ENCODE measurements at places on chromosomes 12 and 14. TPM values are rescaled to one million over a fixed set of nuclear protein-coding genes. Genes with fewer than 3 reads are reported as not detected.

CEBPE gene
- 0.15 TPM for polyA plus RNA-seq

RD3L gene
- not detected for polyA plus RNA-seq

HOXC9 gene
- 22.4 TPM for polyA plus RNA-seq

PRH2 gene
- polyA plus RNA-seq = 0.40 TPM

TMEM30B gene
- polyA plus RNA-seq = 10.0 TPM

PLEKHG7 gene
- polyA plus RNA-seq = 0.78 TPM

MIP gene
- 0.21 TPM for polyA plus RNA-seq

DNAJC22 gene
- polyA plus RNA-seq = 16.1 TPM

ADAM21 gene
- 0.27 TPM for polyA plus RNA-seq

RNU7-1 gene
- polyA plus RNA-seq = not detected

CACNA2D4 gene
- polyA plus RNA-seq = 3.0 TPM

ZC2HC1C gene
- polyA plus RNA-seq = 6.1 TPM

TPPP2 gene
- polyA plus RNA-seq = 3.1 TPM

ACOT6 gene
- polyA plus RNA-seq = 0.19 TPM

DBX2 gene
- polyA plus RNA-seq = 0.10 TPM

OR4E2 gene
- polyA plus RNA-seq = not detected

SLCO1A2 gene
- polyA plus RNA-seq = 0.11 TPM

DLGAP5 gene
- polyA plus RNA-seq = 25.3 TPM

FAM161B gene
- 15.8 TPM for polyA plus RNA-seq

SLCO1C1 gene
- polyA plus RNA-seq = 0.73 TPM

LAG3 gene
- polyA plus RNA-seq = 1.4 TPM

CCDC177 gene
- polyA plus RNA-seq = 0.18 TPM

SYNE3 gene
- polyA plus RNA-seq = 2.2 TPM

RBM25 gene
- polyA plus RNA-seq = 182 TPM

OR6C70 gene
- polyA plus RNA-seq = not detected

IAPP gene
- polyA plus RNA-seq = not detected

APOF gene
- 0.11 TPM for polyA plus RNA-seq

SART3 gene
- polyA plus RNA-seq = 69.4 TPM

CCDC197 gene
- polyA plus RNA-seq = not detected

ANKRD52 gene
- 32.8 TPM for polyA plus RNA-seq

SAMD4A gene
- polyA plus RNA-seq = 8.3 TPM

DIO2 gene
- polyA plus RNA-seq = 0.63 TPM

EPYC gene
- not detected for polyA plus RNA-seq

SDR9C7 gene
- polyA plus RNA-seq = 0.21 TPM

ARMH4 gene
- polyA plus RNA-seq = 74.2 TPM

GPR84 gene
- polyA plus RNA-seq = 0.16 TPM

HOXC4 gene
- polyA plus RNA-seq = 62.9 TPM

SERPINA10 gene
- polyA plus RNA-seq = 0.28 TPM

POTEM gene
- not detected for polyA plus RNA-seq

IL31 gene
- polyA plus RNA-seq = not detected

CDKN3 gene
- 20.3 TPM for polyA plus RNA-seq

SDSL gene
- 15.4 TPM for polyA plus RNA-seq

Measured in renal pelvis (tissue), 12 donors.